ENCODE measurements at places on chromosomes 7 and 10. TPM values are rescaled to one million over a fixed set of nuclear protein-coding genes. Genes with fewer than 3 reads are reported as not detected.

- no peak for DNase-seq
- peak overlapping the region; percentile 53 for H3K27ac ChIP-seq
- H3K4me3 ChIP-seq, result peak overlapping the region; percentile 46
Measured at GRCh38 chr10:60573336-60573735, 183.7 kb upstream of the ANK3 start.

DNA sequence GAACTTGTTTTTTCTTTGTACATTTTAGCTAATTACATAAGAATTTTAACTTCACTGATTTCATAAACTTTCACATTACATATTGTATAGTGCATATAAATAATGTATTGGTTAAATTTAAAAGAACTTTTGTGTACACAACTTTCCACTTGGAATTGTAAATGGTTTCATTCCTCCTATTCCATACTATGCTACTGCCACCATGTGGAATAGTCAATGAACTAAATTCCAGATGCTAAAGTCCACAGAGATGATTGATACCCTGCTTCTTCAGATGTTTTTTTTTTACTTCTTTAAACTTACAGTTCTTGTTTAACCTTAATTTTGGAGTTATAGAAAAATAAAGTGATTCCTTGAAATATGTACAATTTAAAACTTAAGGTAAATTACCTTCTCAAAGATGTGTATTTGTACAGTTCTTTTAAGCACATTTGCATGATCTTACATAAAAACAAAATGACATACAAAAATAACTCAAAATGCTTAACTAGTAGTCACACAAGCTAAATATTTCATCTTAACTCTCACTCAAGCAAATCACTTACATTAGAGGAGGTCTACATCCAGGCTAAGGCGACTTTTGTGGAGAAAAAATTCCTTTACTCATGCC is 247.6 kb upstream of the HGF start:
- H3K4me3 ChIP-seq, result no peak overlapping the region
- no peaks in the 10 kb centered on the region for H3K4me1 ChIP-seq
- DNase-seq, result no peak
- no peaks in the 10 kb centered on the region for H3K27me3 ChIP-seq
- no peaks in the 10 kb centered on the region for H3K36me3 ChIP-seq

- H3K27me3 ChIP-seq, result peaks cover 83% of the 10 kb centered on the region
- H3K4me1 ChIP-seq, result peaks cover 24% of the 10 kb centered on the region
- peak within 1 kb of the TSS; percentile 16 for H3K4me3 ChIP-seq
- no peaks in the 10 kb centered on the region for H3K36me3 ChIP-seq
- DNase-seq, result no peak
Measured at GRCh38 chr7:97731736-97732564, at the start of gene TAC1. TSS of gene TAC1 (plus strand) at chr7:97732086. CDS start at chr7:97732613, 527 bp downstream.

SUN3 gene
- not detected for total RNA-seq

PFKFB3 gene
- 17.5 TPM for total RNA-seq

UTF1 gene
- total RNA-seq, result not detected

ATRNL1 gene
- total RNA-seq, result 8.1 TPM

Data from heart right ventricle (tissue), 16 donors.